Activated CD8-positive, alpha-beta memory T cell treated with anti-CD3 and anti-CD28 coated beads for 1 hour (primary cell): ENCODE measurements at places on chromosomes 3 and 15.

DNA sequence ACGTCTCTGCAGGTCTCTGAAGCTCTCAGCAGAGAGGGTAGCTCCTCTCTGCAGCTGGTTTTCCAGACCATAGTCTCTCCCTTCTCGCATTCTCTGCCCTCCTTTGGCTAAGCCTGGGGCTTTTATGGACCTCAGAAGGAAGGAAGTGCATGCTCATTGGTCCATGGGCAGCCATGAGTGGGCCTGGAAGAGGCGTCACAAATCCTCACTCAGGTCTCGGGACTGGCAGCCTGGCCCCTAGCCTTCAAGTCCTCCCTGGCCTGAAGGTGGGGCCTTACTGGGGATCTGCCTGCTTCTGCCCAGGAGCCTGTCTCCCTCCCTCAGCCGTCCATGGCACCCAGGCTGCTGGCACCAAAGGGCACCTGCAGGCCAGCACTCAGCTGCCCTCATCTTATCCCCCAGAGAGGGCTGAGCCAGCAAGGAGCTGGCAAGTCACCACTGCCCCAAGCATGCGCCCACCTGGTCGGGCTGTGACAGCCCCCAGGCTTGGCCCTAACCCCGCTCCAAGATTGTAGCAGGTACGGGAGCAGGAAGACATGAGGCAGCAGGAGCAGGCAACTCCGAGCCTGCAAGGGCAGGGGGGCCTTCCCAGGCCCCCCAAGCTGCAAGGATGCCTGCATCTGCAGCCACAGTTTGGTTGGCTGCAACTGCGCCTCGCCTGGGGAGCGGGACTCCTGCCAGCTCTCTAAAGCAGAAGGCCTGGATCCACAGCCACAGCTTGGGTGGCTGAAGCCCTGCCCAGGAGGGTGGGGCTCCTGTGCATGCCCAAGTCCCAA is 37.4 kb downstream of the GHSR start:
- no peak for DNase-seq

GRCh38 chr3:110902453-110903085 is 169.0 kb upstream of the NECTIN3 start:
- no peak for DNase-seq

- DNase-seq: no peak
These were observed 4.6 kb downstream of the TADA3 start for GRCh38 chr3:9787714-9788113.

DNA sequence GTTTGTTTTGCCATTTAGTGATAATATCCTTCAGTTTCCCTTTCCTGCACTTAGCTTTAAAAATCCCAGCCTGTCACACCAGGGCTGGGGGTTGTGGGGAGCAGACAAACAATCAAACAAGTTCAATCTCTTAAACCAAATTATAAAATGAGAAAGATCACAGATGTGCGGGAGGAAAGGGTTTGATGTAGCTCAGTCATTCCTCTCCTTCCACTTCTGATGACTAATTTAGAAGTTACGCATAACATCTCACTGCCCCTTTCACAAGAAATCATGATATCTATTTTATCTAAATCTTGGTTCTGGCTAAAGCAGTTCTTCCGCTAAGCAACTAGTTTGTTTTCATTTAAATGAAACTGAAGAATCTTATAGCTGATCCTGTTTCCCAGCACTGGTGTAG is 34.1 kb upstream of the ATG7 start:
- no peak for DNase-seq

DNA sequence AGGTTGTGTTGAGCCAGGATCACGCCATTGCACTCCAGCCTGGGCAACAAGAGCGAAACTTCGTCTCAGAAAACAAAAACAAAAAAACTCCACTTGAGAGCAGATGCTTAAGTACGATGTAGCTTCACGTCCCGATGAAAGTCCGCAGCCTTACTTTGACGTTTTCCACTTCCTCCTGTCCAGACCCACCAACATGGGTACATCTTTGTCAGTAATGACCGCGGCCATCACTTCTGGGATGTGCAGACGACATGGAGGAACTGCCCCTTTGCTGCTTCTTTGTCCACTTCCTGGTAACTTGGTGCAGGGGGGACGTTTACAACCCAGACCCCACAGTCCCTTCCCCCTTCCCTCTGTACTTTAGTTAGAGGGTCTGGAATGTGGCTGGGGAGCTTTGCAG is 48.7 kb downstream of the CRABP1 start:
- no peak for DNase-seq
